ENCODE measurements at places on chromosomes 7 and 10.

DNA sequence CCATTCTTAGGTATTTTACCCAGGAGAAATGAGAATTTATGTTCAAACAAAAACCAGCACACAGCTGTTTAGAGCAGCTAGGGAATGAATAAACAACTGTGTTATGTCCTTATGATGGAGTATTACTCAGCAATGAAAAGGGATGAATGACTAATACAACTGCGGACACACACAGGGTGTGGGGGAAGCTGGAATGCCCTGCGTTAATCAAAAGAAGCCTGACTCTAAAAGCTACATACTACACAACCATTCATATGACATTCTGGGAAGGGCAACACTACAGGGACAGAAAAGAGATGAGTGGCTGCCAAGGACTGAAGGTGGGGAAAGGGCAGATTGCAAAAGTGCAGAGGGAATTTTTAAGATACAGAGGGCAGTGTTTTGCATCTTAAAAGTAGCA is 64.0 kb downstream of the DLG5 start:
- no peak for DNase-seq

DNA sequence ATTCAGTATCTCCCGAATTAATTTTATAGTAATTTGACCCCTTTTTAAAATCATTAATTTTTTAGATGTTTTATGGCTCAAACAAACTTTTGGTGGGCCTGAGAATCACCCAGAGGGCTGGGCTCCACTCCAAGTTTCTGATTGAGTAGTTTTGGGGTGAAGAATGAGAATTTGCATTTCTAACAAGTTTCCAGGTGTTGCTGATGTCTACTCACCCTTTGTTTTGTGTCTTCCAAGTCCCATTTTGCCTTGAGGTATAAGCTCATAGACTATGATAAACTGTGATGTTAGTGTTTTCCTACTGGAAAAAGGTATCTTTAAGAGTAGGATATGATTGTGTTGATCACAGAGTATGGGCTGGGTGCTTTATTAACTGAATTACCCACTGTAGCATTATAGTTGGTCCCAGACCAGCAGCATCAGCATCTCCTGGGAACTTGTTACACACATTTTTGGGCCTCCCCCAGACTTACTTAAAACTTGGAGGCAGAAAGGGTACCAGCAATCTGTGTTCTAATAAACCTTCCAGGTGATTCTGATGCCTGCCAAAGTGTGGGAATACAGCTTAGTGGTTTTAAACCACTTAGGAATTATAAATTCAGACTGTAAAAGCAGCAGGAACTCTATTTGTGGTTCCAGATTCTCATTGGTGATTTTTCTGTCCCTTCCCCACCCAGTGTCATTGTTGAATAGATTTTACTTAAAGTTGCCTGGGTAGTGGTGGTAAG is 19.1 kb downstream of the ZNRF2 start:
- DNase-seq = no peak

GRCh38 chr10:24303522-24304310 is 94.8 kb downstream of the KIAA1217 start:
- no peak for DNase-seq

- no peak for DNase-seq
These were observed 36.1 kb downstream of the C10orf90 start for GRCh38 chr10:126634347-126634746.

DNA sequence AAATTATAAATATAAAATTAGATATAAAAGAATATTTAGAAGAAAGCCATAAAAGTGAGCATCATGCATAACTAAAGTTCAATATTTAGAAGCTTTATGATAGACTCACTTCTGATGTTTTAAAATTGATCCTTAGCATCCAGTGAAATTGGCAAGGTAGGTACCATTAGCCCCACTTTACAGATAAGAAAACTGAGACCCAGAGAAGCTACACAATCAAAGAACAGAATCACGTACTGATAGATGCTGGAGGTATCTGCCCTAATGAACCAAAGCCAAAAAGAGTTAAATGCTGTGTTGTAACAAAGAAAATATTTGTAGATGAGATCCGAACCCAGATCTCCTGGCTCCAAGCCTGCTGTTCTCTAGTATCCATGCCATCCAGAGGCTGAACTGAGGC is 42.6 kb upstream of the RAPGEF5 start:
- no peak for DNase-seq

GRCh38 chr10:118259288-118259906 is 82.7 kb downstream of the FAM204A start:
- no peak for DNase-seq

- DNase-seq = no peak
These were observed 64.2 kb downstream of the TAX1BP1 start for GRCh38 chr7:27804139-27804538.

- no peak for DNase-seq
These were observed 69.1 kb downstream of the VPS41 start for GRCh38 chr7:38839851-38840250.

DNA sequence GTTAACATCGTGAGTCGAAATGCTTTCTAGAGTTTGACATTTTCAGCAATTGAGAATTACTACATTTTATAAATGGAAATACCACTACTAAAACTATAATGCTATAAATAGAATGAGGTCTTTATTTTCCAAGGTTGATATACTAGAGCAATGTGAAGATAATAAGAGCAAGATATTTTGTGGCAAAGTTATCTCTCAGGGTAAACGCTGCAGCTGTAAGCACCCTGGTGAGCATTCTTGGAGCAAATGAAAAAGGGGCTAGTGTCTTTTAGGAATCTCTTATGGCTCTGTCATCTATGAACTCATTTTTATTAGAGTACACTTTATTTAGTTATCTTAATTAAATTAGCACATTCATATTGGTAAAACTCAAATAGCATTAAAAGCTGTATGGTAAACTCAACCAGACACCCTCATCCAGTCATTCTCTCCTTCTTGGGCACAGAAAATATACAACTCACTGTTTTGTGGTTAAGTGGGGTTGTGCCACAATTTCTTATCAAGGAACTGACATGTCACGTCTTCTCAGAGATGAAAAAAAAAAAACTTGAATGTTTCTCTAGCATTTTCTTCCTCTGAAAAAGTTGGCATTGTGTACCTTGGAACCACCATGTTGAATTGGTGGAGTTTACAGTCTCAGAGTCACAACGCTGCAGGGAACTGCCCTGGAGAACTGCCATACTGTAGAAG is 289.5 kb upstream of the PFKP start:
- DNase-seq = no peak

DNA sequence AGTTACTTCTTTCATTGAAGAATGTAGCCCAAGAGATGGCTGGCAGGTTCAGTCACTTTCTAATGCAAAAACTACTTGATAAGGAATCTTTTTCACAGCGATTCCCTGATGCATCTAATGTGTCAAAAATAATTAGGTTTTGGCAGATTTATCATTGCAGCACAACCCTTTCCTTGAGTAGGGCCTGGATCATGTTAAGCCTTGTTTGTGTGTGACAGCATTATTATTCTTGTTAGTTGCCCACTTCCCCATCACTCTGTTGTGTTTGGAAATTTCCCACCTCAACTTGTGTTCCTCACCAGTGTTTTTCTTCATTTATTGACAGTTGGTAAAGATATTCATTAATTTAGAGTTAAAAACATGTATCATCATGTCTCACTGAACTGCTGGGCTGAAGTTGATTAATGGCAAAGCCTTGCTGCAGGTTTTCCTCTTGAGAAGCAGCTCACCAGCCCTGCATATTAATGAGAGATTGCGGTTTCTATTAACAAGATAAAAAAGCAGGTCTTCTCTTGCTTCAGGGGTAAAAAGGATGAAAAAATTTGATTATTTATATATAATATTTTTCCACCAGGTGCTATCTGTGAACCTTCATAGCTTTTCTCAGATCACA is 233.3 kb upstream of the MDFIC start:
- no peak for DNase-seq

- no peak for DNase-seq
These were observed 43.1 kb upstream of the CASD1 start for GRCh38 chr7:94466516-94466915.

GRCh38 chr10:54091237-54091636 is 709.8 kb downstream of the PCDH15 start:
- DNase-seq = no peak

DNA sequence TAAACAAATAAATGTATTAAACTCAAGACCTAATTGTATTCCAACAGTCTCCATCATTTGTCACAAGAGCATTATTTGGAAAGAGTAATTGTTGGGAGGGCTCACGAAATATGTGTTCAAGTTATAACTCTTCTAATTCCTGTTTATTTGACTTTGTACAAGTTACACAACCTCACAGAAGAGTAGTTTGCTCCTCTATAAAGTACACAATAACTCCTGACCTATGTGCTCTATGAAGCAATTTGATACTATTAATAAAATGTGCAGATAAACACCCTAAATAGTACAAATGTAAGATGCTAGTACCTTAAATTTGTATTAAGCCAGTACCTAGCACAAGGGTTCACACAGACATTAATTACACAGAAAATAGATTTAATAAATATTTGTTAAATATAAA is 285.8 kb downstream of the LRRTM3 start:
- DNase-seq = no peak

DNA sequence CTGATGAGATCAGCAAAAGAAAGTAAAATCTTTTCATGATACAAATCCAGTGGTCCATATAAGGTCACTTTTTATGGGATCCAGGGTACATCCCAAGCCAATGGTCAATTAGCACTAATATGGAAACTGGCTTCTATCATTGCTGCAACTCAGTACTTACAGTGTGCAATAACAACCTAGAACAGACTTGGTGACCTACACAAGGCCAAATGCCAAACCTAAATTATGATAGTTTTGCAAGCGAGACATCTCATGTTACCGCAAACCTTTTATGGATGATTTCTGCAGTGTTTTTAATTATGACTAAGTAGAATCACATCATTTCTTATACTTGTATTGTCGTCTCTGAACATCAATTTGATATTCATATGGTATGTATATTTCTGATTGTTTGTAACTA is 583.5 kb upstream of the SEMA3D start:
- DNase-seq = no peak

DNA sequence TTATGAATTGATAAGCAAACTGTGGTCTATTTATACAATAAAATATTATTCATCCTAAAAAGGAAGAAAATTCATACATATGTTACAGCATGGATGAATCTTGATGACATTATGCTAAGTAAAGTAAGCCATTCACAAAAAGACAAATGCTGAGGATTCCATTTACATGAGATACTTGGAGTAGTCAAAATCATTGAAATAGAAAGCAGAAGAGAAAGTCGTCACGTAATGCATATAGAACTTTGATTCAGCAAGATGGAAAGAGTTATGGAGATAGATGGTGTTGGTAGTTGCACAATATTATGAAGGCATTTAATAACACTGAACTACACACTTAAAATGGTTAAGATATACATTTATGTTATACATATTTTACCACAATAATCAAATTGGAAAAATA is 309.7 kb upstream of the KLF6 start:
- DNase-seq = no peak

DNA sequence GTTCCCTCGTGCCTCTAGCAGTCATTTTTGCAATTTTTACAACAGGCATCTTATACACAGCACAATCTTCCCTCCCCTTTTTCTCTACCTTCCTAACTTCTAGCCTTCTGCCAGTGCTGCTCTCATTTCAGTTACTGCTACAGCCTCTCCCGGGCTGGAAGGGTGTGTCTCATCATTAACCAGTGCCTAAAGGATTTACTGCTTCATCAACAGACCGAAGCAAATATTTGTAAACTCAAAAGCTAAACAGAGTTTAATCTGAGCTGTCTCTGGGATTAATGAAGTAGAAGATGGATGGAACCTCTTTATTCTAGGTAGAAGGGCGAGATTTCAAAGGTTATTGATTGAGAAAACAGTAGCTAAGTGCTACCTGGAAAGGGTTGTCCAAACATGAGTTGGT is 94.3 kb downstream of the PRPF18 start:
- no peak for DNase-seq

DNA sequence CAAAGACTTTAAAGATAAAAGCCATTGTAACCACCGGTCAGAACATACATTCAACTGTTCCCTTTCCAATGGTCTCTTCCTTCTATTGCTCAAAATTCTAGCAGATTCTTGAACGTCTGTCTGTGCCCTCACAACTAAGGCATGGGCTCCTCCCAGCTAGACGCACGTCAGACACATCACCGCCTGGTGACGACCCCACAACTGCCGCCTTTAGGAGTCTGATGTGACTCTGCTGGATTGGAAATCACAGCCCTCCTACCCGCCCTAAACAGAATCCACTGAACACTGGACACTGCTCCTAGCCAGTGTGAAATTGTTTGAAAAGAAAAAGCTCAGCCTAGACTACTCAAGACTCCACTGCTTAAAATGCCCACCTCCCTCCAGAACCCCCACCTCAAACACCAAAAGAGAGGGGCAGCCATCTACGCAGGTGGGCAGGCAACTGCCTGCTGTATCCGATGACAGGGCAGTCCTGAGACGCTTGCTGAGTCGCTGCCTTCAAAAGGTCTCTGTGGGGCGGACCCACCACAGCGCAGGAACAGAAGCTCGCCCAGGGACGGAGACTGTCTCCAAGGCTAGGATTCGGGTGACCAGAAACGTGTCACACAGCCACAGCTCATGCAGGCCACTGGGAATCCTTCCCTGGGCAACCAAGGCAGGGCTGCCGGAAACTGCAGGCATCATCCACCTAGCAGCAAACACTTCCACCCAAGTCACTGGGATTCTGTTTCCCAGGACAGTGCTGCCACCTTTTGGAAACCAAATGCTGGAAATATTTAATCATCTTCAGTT is 34.7 kb downstream of the GSDME start:
- peak; percentile 41 for DNase-seq

GRCh38 chr10:75916906-75917305 is 485.5 kb downstream of the LRMDA start:
- DNase-seq = no peak

DNA sequence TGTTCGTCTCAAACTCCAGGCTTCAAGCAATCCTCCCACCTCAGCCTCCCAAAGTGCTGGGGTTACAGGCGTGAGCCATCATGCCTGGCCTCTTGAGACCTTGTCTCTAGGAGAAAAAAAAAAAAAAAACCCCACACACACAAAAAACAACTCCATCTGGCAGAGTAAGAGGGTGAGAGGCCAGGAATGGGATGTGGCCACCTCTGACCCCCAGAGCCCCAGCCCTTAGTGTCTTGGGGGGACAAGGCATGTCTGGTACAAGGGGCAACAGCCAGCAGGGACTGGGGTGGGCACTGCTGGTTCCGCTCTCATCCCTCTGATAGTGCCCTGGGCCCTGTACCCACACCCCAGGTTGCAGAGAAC is 15.6 kb upstream of the TNRC18 start:
- no peak for DNase-seq

- no peak for DNase-seq
These were observed 34.6 kb upstream of the ANTXRL start for GRCh38 chr10:46251857-46252847.

GRCh38 chr7:151880688-151881087 is 3.8 kb upstream of the PRKAG2 start:
- no peak for DNase-seq

DNA sequence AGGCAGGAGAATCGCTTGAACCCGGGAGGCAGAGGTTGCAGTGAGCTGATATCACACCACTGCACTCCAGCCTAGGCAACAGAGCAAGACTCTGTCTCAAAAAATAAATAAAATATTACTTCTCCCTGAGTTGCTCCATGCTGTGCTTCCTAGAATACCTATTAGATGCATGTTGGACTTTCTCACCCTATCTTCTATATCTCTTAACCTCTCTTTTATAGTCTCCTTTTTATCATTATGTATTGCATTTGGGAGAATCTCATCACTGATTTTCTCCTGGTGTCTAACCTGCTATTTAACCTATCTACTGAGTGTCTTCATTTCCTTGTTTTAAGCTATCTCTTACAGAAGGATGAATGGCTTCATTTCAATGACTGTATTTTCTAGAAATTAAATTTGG is 32.1 kb upstream of the NANOS1 start:
- DNase-seq = no peak
